Brain pericyte (primary cell): ENCODE measurements at places on chromosomes 3 and 15.

DNA sequence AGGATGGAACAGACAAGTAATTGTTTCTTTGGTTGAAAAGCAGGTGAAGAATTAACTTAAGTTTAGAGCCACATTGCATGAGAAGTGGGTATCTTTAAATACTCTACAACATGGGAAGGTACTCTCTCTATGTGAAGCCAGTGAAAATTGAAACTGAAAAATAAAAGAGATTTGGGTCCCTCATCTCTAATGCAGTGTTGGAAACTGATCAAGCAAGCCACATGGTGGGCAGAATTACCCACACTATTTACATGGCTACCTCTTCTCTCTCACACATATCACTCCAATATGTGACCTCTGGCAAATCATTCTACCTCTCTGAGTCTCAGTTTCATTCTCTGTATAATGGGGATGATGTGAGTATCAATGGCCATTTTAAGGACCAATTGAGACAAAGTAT, 339.0 kb downstream of the IL5RA start:
- no peak for DNase-seq

DNA sequence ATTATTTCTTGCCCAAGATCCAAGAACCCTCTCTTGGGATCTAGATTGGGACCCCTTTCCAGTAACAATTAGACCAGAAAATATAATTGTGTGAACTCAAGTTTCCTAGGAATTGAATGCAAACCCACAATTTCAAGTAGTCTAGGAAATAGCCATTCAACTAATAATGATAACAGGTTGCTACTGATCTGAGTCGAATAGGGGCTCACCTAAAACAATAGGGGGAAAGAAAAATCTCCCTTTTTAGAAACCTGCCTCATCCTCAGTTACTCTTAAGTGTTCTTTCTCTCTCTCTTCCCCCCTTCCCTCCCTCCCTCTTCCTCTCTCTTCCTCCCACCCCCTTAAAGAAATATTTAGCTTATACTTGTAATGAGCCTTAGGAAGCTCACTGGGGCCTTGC, 555.3 kb downstream of the IGSF11 start:
- DNase-seq: no peak

DNA sequence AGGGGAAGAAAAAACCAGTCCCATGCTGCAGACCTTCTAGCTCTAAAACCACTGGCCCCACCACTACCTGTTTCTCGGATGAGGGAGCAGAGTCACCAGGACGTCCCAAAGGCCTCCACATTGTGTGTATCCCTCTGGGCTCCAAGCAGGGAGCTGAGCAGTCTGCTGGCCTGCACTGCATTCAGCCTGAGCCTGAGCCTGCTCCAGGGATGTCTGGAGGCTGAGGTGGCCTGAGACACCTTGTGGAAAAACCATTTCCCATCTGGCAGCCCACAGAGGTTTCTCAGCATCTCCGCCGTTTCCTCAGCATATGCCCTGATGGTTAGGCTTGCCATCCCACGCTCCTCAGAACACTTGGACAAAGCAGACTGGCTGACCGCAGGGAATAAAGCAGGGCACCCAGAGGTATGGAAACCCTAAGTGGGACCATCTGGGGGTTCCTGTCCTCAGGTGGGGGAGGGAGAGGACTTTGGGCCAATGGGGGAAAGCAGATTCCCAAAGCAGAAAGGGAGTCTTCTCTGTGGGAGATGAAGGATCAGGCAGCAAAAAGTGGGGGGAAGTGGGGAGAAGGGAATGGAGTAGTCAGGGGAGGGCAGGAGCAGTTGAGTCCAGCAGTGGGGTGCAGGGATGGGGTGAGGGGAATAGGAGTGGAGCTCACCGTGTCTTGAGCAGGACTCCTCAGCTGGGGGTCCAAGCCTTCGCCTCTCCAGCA, at the start of gene CILP:
TSS of gene CILP (minus strand) at position 704 of the 712 bp plus-strand sequence. CDS start 1,718 bp downstream, outside the sequence.
- DNase-seq: no peak

DNA sequence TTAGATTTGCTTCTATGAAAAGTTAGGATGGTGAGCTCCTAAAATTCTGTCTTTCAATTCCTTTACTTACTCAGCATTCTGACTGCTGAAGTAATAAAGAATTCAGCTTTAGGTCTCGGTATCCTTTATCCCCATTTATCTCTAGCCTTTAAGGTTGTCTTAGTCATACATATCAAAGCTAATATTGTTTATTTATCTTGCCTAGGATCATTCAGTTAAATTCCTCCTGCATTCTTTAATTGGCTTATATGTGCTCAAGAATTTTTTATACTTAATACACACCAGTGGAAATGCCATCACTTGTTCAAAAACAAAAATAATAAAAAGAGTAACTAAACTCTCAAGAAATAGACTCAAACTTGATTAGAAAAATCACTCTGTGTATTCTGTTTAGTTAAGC, 507.0 kb downstream of the ZPLD1 start:
- DNase-seq: no peak

- no peak for DNase-seq
Observed at GRCh38 chr3:124639406-124640237, 90.6 kb upstream of the UMPS start.

- DNase-seq: no peak
Observed at GRCh38 chr3:160253298-160253697, 28.1 kb downstream of the C3orf80 start.
